ENCODE measurements at places on chromosomes 7 and 10. TPM values are rescaled to one million over a fixed set of nuclear protein-coding genes. Genes with fewer than 3 reads are reported as not detected.

DNA sequence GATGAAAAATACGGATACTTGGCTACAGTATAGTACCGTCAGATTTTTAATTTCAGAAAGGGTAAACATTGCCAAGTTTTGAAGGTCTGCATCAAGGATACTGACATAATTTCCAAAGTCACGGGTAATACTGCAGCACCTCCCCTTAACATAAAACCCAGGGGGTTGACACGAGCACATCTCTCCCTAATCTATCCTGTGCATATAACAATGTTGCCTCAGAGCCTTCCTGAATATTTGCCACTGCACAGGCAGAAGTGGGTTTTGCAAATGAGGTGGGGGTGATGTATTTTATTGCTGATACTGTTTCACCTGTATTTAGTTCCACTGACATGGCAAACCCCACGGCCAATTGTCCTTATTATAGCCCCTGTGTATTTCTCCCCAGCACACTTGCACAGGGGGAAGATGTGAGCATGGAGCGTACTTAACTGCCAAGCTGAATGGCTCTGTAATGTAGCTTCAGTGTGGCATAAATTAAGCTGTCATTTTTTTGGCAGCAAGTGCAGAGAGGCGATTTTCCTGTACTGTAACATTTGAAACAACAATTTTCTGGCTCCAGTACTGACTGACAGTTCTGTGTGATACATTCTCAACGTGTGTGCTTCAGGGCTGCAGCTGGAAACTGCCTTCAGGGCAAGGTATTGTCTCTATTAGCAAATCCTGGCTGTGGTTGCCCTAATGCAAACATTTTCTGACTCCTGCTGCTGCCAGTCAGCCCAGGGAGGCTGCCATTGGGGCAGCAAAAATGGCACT is 299.6 kb upstream of the SP4 start:
- no peak for DNase-seq

DNA sequence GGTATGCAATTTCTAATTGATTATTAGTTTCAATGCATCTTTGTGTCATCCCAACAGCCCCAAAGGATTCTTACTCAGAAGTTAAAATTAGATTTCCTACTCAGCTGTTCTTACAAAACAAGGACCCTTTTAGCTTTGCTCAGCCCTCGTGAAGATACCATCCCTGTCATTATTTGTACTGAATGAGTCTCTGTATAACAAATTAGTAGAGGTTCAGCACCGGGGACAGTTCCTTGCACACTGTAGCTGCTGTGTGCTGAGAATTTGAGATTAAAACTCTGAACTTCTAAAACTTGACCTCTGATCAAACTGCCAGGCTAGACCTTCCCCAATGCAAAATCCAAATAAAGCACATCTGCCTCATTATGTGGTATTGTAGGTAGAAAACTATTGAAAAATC is 299.1 kb downstream of the LHFPL3 start:
- DNase-seq = no peak

- DNase-seq = no peak
Measured at GRCh38 chr10:21811245-21811585, 192.3 kb downstream of the DNAJC1 start.

SEPTIN14 gene
- not detected for polyA plus RNA-seq

AGAP6 gene
- polyA plus RNA-seq = 1.7 TPM

IFIT2 gene
- 4.4 TPM for polyA plus RNA-seq

Measured in naive thymus-derived CD4-positive, alpha-beta T cell (primary cell).